Urothelium cell line (cell line): ENCODE measurements at places on chromosomes 7 and 10.

- DNase-seq: no peak
Observed at GRCh38 chr7:66617295-66617694, 11.4 kb upstream of the KCTD7 start.

- DNase-seq: peak; percentile 80
Observed at GRCh38 chr7:102404005-102404861, 8.1 kb downstream of the PRKRIP1 start.

DNA sequence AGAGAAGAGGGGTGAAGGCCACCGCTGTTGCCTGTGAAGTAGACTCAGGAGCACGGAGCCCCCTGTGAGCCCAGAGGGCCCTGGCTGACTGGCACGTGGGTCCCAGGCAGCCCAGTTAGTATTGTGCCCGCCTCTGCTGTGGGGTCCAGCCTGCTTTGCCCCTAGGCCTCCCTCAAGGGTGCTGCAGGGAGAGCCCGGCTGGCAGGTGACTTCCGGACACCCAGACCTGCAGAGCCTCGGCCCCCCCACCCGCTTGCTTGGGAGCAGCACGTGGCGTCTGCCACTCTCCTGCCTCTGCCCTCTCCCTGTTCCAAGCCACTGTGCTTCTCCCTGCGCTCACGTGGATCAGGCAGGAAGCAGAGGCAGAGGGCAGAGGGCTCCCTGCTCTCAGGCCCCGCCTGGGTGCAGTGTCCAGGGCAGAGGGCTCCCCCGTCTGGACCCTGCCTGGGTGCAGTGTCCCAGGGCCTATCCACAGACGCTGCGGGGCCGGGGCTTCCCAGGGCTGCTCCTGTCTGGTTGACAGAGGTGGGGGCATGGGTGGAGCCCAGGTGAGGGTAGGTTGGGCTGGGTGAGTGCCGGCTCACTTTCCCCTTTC lies 88.4 kb downstream of the DNAJB6 start:
- DNase-seq: no peak

DNA sequence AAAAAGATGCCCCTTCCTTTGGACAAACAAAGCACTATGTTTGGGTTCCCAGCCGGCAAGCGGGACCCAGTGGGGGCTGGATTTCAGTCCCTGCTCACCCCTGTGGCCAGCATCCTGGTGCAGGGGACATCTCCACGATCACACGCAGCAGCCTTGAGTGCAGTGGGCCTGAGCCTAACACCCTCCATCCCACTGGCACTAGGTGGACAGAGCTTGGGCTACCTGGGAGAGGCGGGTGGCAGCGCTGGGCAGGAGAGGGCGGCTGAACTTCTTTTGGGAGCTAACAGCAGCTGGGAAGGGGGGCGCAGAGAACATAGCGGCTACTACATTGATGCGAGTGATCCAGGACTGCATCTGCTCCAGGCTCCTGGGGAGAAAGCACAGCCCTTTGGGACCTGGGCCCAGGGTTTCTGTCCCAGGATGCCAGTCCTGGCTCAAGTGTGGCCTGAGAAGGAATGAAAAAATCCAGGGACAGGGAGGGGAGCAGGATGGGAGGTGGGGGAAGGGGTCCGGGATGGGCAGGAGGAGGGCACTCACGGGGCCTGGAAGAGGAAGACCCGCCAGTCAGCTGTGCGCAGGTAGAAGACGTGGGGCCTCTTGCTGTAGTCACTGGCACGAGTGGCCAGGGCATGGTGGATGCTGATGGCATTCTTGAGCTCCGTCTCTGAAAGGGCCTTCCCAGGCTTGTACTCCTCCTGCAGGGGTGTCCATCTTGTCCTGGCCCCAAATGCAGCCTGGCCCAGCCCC lies 9.0 kb downstream of the NFKB2 start:
- no peak for DNase-seq

- peak; percentile 64 for DNase-seq
Observed at GRCh38 chr7:43108255-43109011, 4.0 kb upstream of the HECW1 start.

- DNase-seq: no peak
Observed at GRCh38 chr10:47403446-47404318, 19.6 kb upstream of the ZNF488 start.

DNA sequence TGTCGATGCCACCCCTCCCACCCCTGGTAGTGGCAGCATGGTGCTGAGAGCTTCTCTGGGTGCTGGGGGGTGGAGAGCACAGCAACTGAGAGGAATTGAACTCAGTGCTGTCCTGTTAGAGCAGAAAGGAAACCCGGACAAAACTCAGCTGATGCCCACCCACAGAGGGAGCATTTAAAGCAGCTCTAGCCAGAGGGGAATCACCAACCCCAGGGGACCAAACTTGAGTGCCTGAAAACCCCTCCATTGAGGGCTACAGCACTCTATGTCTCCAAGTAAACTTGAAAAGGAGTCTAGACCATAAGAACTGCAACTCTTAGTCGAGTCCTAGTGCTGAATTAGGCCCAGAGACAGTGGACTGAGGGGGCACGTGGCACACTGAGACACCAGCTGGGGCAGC lies 16.8 kb upstream of the FOXI2 start:
- no peak for DNase-seq

DNA sequence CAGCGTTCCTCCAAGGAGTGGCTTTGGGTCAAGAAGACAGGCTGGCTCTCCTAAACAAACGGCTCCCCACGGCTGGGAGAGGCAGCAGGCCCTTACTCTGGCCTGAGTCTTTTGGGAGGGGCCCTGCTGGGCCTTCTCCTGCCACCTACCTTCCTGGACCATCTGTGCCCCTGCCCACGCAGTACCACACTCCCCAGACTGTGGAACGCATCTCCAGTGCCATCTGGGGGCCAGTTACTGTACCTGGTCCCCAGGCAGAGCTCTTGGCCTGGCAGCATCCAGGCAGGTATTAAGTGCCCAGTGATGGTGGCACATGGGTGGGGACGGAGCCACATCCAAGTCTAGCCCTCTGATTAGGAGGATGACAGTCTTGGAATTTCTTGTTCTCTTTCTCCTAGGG lies 14.4 kb downstream of the ALKBH4 start:
- no peak for DNase-seq

DNA sequence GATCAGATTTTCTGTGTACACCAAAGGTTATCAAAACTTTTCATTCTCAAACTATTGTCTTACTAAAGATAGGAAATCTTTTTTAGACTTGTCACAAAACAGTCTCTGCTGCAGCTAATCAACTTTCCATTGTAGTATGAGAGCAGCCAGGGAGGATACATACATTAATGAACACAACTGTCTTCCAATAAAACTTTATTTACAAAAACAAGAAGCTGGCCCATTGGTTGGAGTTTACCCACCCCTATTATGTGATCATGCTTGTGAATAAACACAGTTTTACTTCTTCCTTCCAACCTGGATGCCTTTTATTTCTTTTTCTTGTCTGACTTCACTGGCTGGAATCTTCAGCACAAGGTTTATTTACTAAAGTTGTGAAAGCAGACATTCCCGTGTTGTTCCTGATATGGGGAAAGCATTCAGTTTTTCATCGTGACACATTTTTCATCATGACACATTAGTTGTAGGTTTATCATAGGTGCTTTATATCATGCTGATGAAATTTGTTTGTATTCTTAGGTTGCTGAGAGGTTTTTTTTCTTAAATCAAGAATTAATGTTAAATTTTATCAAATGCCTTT lies 98.5 kb upstream of the CDK13 start:
- no peak for DNase-seq
